ENCODE measurements at places on chromosomes 11 and 22.

GRCh38 chr11:74678591-74679512, 52.4 kb downstream of the CHRDL2 start:
- DNase-seq = no peak

- no peak for DNase-seq
Measured at GRCh38 chr11:117510646-117511045, 183.0 kb downstream of the CEP164 start.

- DNase-seq = no peak
Measured at GRCh38 chr11:35116762-35117640, 22.0 kb upstream of the CD44 start.

GRCh38 chr11:85867751-85868150, 12.6 kb downstream of the CCDC83 start:
- DNase-seq = peak; percentile 50

- DNase-seq = no peak
Measured at GRCh38 chr11:27228232-27228905, 134.6 kb downstream of the CCDC34 start.

GRCh38 chr22:39928536-39929520, 27.9 kb downstream of the GRAP2 start:
- no peak for DNase-seq

DNA sequence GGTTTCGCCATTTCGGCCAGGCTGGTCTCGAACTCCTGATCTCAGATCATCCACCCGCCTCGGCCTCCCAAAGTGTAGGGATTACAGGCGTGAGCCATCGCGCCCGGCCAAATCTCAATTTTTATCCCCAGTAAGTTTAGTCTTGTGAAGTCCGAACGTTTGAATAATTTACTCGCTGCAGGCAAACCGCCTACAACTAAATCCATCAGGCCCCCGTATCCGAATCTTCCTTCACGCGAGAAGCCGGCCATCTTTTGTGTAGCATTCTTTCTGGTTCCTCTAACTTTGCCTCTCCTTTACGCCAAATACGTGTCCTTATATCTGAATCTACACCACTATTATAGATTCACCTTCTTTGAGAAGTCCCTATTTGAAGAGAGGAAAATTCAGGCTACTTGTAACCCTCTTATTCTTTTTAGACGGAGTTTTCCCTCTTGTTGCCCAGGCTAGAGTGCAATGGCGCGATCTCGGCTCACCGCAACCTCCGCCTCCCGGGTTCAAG, 581 bp upstream of the EIF3L start:
- no peak for DNase-seq

GRCh38 chr11:113952588-113952987, 22.3 kb upstream of the HTR3A start:
- no peak for DNase-seq

DNA sequence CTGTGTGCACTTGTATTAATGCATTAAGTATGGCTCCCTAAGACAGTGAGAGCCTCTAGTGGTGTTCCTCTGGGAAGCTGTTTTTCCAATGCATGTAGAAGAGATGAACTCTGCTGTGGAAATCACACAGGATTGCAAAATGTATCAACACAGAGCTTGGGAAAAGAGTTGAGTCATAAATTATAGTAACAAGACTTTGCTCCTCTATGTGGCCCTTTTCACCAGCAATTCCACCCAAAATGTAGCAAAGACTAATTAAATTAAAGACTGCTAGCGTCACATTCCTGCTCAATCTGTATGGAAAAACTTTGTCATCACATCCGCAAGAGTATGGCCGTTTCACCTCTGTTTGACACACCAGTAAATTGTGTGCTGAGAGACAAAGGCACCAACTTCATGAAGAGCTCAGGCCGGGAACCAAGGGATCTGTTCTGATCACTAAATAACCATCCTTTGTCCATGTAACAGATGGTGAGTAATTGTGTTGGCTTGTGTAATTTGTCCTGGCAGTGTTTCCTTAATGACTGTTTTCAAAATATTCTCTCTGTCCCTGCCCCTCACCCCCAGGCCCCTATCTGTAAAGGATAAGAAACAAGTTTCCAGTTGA, 209.2 kb upstream of the SORL1-AS1 start:
- DNase-seq = peak; percentile 70

DNA sequence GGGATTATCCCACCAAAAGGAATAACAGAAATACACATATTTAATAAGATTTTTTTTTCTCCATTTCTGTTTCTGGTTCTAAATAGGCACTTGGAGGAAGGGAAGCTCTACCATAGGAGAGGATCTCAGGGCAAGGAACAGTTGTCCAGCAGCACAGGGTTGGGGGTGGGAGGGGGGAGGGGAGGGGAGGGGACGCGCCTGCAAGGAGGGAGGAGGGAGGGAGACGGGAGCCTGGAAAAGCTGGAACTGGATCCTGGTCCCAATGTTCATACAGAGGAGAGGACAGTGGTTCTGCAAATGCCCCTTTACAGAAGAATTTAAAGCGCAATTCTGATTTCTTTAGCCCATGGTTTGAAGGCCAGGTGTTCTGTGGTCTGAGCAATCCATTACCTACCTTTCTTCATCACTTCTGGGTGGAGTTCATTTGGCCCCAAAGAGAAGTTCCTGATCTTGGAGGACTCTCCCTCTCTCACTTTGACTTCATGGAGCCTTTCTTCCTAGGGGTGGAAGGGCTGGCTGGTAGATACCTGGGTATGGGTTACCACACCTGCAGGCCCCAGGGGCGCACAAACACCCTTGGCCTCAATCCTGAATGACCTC, 348.9 kb upstream of the NCAM1 start:
- no peak for DNase-seq

DNA sequence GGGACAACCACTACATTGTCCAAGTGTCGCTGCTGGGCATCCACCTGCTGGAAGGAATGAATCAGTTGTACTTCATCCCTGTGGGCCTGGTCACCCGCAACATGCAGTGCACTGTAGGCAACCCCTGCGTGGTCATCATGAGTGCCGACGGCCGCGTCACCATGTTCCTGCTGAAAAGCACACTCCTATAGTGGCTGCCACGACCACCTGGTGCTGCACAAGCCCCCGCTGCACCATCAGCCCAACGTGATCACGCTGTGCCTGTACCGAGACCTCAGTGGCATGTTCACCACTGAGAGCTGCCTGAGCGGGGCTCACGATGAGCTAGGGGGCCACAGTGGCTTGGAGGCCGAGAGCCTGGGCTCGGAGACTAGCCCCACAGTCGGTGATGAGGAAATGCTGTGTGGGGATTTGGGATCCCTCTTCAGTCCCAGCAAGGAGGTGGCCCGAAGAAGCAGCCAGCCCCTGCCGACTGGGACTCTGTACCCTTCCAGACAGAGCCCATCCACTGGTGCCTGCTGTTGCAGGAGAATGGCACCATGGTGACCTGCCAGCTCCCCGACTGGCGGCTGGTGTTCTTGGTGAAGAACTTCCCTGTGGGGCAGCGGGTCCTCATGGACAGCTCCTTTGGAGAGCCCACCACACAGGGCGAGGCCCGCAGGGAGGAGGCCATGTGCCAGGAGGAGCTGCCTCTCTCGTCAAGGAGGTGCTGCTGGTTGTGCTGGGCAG, 15.7 kb upstream of the SLC5A4 start:
- no peak for DNase-seq

- peak; percentile 88 for DNase-seq
Measured at GRCh38 chr11:8068605-8069221, 12.3 kb upstream of the TUB start.

DNA sequence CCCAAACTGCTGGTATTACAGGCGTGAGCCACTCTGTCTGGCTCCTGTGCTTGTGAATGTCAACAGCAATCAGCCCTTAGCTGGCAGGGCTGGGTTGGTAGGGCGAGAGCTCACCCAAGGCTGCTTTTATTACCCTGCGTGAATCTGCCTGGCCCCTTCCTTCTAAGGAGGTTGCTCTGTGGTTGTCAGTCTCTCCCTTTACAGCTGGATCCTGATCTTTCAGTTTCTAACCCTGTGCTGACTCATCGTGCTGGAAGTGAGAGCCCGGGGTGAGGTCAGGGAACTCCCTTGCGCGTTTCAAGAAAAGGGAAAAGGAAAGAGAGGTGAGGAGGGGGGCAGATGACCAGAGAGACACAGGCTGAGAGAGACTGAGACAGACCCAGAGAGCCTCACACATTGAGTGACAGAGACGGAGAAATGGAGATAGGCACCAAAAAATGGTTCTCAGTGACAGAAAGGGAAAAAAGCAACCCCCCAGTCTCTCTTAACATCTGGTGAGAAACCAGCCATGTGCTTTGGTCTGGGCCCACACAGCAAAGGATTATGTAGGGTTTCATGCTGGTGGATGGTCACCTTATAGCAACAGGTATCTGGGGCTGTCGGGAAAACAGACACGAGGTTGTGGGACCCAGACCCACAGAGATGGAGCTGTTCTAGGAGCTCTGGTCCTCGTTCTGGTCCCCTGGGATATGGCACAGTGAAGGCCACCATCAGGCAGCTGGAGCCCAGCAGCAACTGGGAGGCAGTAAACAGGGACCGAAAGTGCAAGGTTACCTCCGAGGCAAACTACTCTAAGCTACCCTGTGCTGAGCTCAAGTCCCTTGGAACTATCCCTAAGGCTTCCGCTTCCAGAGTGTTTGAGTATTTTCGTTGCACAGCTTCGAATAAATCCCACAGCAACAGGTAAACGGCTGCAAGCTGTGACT, 2.5 kb downstream of the TCN2 start:
- DNase-seq = peak; percentile 94

DNA sequence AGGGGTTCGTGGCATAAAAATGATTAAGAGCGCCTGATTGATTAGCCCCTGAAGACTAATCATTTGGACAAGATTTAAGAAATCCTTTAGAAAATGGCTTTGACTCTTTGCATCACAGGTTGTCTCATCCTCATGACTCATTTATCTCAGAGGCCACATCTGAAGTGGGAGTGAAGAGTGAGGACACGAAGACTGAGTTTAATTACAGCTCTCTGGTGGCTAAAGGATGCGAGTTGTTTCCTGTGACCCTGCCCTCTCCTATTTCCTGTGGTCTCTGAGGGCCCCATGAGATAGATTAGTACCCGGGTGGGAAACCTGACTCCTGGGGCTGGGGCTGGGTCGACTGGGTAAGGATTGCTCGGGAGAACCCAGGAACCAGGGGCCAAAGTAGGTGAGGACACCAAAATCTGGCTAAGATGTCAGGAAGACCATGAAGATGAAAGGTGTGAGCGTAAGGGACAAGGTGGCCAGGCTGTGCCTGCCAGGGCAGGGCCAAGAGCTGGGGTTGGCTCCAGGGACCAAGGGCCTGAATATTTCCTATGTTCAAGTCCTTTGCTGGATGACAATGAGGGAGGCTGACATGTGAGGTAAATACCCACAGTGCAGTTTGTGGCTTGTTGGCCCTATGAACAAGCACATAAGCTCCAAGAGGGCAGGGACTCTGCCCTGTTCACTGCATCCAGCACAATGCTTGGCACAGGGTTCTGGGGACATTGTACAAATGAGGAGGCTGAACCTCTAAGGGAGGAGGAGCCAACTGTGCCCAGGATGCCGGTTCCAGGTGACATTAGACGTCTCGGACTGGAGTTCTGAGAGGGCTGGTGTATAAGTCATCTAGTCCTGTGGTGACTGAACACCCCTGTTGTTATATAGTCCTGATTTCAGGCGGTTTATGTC, 3.6 kb downstream of the OTOG start:
- DNase-seq = no peak

GRCh38 chr11:79209540-79210266, 231.1 kb downstream of the TENM4 start:
- no peak for DNase-seq

DNA sequence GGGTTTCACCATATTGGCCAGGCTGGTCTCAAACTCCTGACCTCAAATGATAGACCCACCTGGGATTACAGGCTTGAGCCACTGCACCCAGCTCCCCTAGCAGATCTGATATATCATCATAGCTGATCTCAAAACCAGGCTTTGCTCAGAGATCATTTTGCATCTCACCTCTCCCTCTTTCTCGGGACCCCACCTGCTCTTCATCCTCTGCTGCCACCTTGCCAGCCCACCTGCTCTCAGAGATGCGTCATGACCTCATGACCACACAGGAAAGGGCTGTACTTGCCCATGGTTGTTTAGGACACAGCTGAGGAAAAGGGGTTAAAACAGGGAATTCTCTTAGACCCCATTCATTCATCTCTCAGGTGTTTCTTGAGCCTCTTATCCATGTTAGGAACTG, 27.4 kb downstream of the POU2F3 start:
- no peak for DNase-seq

- no peak for DNase-seq
Measured at GRCh38 chr11:122214567-122214966, 98.6 kb upstream of the BLID start.

DNA sequence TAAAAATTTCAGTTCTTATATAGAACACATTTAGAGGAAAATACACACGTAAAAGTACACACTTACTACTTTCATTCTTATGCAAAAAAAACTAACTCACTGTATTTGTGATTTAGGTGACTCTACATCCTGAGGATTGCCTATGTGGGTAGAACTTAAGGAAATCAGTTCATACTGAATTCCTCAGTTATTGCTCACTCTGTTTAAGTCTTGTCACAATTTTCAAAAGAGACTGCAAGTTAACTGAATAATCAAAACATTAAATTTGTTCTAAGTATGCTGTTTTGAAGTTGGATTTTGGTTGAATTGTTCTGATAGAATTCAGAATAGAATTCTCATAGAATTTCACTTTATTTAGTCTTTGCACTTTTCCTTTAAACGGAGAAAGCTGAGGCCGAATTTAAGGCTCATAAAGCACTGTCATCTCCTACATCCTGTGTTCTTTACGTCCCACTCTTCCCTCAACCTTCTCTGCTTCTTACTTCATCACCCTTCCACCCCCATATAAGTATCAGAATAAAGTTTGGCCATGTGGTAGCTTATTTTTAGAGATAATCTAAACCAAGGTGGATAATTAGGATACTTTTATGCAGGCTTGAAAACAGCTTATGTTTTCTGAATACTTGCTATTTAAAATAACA, 59.8 kb downstream of the APOL5 start:
- DNase-seq = peak; percentile 38

GRCh38 chr11:30457087-30457486, 129.1 kb downstream of the MPPED2 start:
- no peak for DNase-seq

- DNase-seq = peak; percentile 94
Measured at GRCh38 chr11:34501500-34501899, 12.1 kb downstream of the ELF5 start.

- no peak for DNase-seq
Measured at GRCh38 chr22:46062232-46062615, 85.3 kb upstream of the WNT7B start.

- no peak for DNase-seq
Measured at GRCh38 chr11:119589001-119589400, 140.0 kb downstream of the NECTIN1 start.

GRCh38 chr11:71309611-71310010, 57.2 kb upstream of the SHANK2 start:
- no peak for DNase-seq

DNA sequence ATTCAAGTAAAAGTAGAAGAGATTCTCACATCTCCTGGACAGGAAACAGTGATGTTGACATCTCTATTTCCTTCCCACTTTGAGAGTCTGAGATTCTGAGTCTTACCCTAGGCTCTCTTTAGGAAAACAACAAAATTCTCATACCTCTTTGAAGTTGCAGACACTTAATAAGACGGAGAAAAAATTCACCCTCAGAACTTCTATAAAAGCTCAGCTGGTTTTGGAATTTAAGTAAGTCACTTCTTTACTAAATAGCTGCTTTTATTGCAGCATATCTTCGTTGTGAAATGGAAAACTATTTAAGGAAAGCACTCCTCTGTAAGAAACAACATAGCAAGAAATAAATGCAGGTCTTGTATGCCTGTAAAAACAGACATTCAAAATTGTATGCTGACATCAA, 79.1 kb downstream of the MSANTD4 start:
- no peak for DNase-seq

- no peak for DNase-seq
Measured at GRCh38 chr11:109783014-109783413, 310.2 kb upstream of the ZC3H12C start.
